ENCODE measurements at places on chromosomes 11 and 22. TPM values are rescaled to one million over a fixed set of nuclear protein-coding genes. Genes with fewer than 3 reads are reported as not detected.

DNA sequence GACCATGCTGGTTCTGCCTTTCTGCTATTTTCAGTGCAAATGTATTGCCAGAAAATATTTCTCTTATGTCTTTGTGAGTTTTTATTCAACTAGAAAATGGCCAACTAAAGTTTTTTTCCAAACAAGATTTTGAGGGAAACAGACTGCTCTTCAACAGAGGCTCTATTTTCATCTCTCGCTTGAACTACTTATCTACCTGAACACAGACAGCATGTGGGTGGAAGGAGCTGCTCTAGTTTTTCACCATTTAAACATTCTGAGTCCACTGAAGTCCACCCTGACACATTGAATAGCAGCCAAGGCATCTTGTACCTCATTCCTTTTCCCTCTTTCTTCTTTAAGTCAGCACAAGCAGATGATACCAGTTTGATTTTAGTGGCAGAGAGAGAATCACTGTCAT is 9.8 kb upstream of the OR9I1 start:
- no peak for DNase-seq
- no peak overlapping the region for H3K4me3 ChIP-seq
- no peaks in the 10 kb centered on the region for H3K36me3 ChIP-seq
- H3K4me1 ChIP-seq = no peaks in the 10 kb centered on the region
- no peak overlapping the region for H3K27ac ChIP-seq
- H3K27me3 ChIP-seq = no peaks in the 10 kb centered on the region

SMIM35 gene
- total RNA-seq = not detected

- H3K4me1 ChIP-seq = no peaks in the 10 kb centered on the region
- H3K27me3 ChIP-seq = no peaks in the 10 kb centered on the region
- H3K4me3 ChIP-seq = no peak overlapping the region
- no peaks in the 10 kb centered on the region for H3K36me3 ChIP-seq
- no peak for DNase-seq
Observed at GRCh38 chr11:115126092-115126491, 378.1 kb downstream of the CADM1 start.

GRCh38 chr11:8099291-8099899 is 18.4 kb downstream of the TUB start:
- peaks cover 44% of the 10 kb centered on the region for H3K27me3 ChIP-seq
- no peak overlapping the region for H3K27ac ChIP-seq
- H3K4me3 ChIP-seq = no peak overlapping the region
- peaks cover 3% of the 10 kb centered on the region for H3K4me1 ChIP-seq
- DNase-seq = peak; percentile 50
